ENCODE measurements at places on chromosomes 5 and 9.

DNA sequence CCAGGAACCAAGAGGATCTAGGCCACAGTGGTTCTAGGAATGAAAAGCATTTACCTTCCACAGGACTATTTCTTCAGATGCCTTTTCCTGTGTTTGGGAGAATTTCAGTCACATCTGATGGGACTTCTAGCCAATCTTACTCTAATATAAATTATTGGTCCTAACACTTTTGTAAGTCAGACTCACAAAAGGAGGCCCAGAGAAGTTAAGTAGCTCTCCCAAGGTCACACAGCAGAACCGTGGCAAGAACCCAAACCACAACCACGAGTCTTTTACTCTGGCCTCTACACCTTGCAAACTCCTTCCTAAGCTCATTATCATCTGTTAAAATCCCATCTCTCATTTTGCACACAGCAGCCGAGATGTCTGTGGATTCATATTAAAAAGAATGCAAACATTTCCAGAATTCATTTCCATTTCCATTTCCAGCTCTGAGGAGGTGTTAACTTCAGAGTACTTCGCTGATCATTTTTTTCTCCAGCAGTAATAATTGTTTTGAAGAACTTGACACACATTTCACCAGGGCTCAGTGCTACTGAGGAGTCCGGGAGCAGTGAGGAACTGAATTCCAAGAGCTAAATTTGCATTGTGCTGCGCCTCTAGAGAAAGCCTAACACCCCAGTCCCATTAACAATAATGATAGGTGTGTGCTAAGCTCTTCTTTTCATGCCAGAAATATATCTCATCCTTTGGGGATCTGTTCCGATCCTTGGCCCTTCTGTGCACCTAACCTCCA, 168.1 kb downstream of the SEMA6A start:
- DNase-seq, result no peak

DNA sequence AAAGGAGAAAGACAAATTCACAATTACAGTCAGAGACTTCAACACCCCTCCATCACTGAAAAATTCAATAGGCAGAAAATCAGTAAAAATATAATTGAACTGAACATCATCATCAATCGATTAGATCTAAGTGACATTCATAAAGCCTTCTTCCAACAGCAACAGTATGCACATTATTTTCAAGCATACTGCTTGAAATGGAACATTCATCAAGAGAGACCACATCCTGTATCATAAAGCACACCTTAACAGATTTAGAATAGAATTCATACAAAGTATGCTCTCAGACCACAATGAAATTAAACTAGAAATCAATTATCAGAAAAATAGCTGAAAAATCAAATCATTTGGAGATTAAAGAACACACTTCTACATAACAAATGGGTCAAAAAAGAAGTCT, 39.1 kb downstream of the ERMP1 start:
- no peak for DNase-seq

- DNase-seq, result no peak
These were observed 514.6 kb downstream of the TLE4 start for GRCh38 chr9:80086386-80086785.

DNA sequence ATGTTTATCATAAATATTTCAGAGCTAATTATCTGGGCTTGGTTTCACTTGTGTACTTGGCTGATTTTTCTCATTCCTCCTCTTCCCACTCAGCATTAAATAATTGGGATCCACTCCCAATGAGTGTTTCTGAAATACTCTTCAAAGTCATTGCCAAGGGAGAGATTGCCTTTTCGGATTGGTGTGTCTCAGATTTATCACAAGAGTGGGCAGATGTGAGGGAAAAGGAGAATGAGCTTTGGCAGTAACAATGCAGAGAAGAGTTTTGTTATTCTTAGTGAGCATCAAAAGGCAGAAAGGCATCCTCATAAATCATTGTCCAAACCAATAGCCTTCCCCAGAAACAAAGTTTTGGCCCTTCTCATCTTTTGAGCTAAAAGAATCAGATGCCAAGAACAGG, 79.2 kb downstream of the SEMA5A start:
- no peak for DNase-seq

DNA sequence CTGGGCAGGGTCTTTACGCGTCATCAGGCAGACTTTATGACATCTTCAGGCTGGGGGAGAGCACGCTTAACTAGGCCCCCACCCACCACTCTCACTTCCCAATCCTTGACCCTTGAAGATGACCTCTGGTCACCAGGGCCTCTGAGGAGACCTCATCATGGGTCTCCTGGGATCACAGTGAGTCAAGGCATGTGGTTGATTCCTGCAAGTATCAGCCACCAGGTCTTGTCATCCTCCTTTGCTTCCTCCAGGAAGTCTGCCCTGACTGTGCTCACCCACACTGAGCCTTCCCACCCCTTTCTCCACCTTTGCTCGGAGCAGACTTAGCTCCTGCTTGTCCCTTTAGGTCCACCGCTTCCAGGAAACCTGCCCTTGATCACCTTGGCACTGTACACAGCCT, 17.3 kb downstream of the ODF2 start:
- no peak for DNase-seq

- DNase-seq, result no peak
These were observed 89.7 kb downstream of the DAPK1 start for GRCh38 chr9:87587356-87587745.

- no peak for DNase-seq
These were observed 38.6 kb upstream of the IFNE start for GRCh38 chr9:21520501-21521228.

- no peak for DNase-seq
These were observed 102.6 kb downstream of the PDE4D start for GRCh38 chr5:59790776-59791475.

DNA sequence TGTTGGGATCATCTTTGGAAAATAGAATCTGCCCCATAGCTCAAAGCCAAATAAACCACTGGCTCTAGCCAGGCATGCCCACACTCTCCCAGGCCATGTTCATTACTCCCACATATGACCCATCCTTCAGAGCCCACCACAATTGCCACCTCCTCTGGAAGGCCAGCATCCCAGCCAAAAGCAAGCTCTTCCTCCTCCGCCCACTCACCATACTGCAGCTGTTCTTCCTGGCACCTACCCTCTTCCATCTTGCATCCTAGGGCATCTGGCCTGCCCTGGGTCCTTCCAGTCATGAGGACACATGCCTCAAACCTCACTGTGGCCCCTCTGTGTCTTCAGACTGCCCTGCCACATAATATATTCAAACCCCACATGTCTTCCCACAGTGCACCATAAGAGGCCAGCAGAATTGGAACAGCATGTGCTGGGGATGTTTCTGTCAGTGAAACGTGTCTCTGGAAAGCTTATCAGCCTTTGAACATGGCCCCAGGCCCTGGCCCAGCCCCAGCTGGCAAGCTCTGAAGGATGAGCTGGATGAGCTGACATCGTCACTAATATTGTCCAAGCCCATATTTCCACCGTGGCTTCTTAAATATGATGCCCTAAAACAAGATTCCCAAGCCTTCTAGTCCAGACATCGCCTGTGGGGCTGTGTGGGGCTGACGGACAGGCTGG, 230.8 kb downstream of the AGTPBP1 start:
- DNase-seq, result peak; percentile 6

DNA sequence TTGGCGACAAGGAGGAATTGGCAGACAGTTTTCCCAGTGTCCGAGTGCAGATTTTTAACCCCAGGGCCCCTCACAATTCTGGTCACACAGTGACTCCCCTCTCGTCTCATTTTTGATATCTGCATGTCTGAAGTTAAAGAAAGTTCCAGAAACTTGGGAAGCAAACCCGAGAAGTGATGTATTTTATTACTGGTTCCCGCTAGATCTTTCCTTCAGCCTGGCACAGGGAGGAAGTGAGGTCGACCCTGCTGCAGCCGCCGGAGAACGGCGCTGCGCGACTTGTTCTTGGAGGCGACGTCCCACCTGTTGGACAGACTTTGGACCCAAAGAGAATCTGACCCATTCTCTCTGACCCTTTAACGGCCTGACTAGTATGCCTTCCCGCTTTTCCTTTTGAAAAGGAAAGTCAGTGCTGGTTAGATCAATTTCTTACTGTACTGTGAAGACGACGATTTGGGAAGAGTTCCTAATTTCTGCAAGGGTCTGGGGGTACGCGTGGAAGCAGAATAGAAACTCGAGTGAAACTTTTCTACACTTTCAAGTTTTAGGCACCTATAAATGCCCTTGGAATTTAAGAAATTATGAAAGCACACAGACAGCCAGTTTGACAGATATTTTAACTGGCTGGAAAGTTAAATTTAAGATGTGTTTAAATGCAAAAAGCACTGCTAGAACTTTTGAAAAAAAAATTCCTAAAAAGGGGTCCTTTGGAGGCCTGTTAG, 744 bp downstream of the OTULIN start:
- peak; percentile 15 for DNase-seq

DNA sequence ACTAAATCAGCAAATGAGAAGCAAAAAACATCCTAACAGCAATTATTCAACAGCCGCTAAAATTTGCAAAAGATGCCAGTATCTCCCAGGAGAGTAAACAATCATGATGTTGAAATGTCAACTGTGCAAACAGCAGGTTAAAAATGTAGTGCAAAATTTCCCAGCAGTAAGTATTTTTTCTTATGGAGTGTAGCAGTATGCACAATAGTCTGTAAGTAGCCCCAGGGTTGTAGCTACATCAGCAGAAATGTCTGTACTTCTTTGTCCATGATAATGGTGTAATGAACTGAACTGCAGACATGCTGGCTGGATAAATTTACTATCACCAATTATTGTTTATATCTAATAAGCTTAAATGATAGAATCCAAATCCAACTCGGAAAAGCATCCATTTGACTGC, 31.4 kb downstream of the GRIN3A start:
- DNase-seq, result no peak

GRCh38 chr5:152532714-152533113, 127.6 kb upstream of the NMUR2 start:
- DNase-seq, result peak; percentile 70

DNA sequence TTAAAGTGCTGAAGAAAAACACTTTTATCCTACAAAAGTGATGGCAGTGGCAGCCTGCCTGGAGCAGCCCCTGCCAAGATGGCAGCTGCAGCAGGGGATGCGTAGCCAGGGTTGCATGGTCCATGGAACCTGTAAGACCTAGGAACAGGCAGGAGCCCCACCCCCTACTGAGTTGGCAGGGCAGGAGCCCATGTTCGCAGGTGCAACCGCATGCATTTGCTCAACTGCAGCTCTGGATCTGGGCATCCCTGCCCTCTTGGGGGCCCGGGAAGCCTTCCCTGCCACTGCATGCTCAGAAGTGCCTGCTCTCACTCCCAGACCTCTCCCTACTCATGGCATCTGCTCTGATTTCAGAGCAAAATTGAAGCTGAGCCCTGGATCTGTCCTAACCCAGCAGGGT, 779.6 kb downstream of the CDH18 start:
- DNase-seq, result no peak

DNA sequence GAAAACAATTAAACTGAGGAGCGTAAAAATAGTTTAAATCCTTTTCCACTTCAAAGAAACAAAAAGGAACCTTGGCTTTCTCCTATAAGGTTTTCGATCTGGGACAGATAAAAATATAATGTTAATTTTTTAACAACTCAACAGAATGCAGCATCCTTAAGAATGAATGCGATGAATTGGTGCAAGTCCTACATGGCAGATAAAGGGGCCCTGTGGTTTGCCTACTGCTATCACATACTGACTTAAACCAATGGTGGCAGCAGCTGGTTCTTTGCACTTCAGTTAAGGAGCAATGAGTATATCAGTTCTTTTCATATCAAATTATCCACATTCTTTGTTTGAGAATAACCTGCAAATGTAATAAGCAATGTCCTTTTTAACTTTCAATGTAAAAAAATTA, 12.4 kb upstream of the TYRP1 start:
- DNase-seq, result no peak

GRCh38 chr9:77158772-77159513, 18.4 kb upstream of the VPS13A start:
- DNase-seq, result no peak

DNA sequence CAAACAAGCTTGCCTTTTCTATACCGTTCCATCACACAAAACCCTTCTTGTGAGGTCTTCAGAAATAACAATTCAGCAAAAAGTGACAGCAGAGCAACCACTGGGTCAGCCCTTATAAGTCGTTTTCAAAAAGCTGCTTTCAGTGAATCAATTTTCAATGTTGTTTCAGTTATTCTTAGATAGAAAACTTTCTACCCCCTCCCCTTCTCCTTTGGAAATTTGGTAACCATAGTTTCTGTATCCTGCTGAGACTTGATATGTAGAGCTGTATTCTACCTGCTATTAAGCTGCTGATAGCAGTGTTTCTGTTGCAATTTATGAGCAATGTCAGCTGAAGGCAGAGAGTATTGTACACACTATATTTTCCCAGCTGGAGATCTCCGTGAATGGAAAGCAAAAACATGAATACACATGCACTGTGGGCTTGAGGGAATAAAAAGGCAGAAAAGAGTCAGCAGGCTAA, 75.7 kb downstream of the ZNF608 start:
- peak; percentile 28 for DNase-seq

GRCh38 chr9:81861644-81862043, 66.6 kb upstream of the SPATA31D4 start:
- no peak for DNase-seq

DNA sequence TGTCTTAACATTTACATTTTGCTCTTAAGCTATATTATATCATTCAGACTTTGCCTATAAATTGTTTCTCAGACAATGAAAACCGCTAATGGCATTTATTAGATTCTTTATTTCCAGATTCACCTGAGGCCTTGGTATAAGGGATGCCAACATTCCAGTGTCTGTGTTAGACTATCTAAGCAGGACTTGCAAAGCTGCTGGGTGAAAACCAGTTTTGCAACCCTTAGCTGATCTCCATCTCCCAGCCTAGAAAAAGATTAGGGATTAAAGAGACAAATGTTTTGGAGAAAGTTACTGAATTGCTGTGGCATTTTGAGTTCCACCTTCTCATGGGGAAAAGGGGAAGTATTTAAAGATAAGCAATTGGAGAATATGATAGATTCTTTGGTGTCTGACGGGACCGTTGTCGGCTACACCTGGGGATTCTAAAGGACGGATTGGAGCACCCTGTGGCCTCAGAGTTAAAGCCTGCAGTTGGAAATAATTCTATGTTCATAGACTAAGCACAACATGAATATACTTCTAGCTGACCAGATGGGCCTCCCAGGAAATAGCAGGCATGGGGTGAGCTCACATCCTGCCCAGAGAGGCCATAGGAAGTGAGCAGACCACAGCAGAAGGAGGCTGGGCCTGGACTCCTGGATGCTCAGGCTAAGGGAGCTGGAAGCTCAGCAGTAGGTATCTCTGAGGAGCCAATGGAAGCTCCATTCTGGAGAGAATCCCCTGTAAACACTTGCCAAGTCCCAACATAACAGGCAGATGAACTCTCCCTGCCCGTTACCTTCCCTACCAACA, 21.8 kb downstream of the ENTREP1 start:
- DNase-seq, result no peak

DNA sequence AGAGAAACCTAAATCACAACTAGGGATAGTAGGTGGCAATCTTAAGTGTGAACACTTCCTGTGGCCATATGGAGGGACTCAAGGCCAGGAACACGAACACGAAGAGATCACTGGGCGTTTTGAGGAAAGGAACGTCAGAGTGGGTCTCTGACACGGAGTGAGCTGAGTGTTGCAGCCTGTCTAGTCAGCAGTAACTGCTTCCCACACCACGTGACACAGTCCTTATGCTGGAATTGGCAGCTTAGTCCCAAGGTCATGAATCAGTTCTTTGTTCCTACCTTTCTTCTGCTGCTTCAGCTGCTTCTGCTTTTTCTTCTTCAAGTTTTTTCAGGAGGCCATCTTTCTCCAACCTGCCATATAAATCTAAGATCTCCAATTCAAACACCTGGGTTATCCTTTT, 18.2 kb downstream of the SPACA9 start:
- peak; percentile 4 for DNase-seq

Data from NCI-H1694 treated with DMSO at 0.1 percent for 48 hours (cell line).